ENCODE measurements at places on chromosomes 4 and X. TPM values are rescaled to one million over a fixed set of nuclear protein-coding genes. Genes with fewer than 3 reads are reported as not detected.

Gene CSAG1
- total RNA-seq: not detected

Gene CORIN
- 1.2 TPM for total RNA-seq

Gene ASB5
- total RNA-seq: 619 TPM

Gene PNCK
- 0.19 TPM for total RNA-seq

Gene CCSER1
- not detected for total RNA-seq

Gene SCFD2
- 21.4 TPM for total RNA-seq

Gene RAB39B
- 0.06 TPM for total RNA-seq

Gene FMR1NB
- not detected for total RNA-seq

Gene SPRY1
- total RNA-seq: 13.5 TPM

Gene MAGEA2
- not detected for total RNA-seq

Gene EDA2R
- total RNA-seq: 27.8 TPM

Gene SPANXA1
- not detected for total RNA-seq

Gene POU3F4
- not detected for total RNA-seq

Gene CISD2
- 50.3 TPM for total RNA-seq

Gene ANXA3
- not detected for total RNA-seq

Gene PRDM8
- total RNA-seq: 86.8 TPM

Gene ATOH1
- not detected for total RNA-seq

Gene ANOS1
- not detected for total RNA-seq

Gene GYG2
- 3.1 TPM for total RNA-seq

Gene SRPX
- 182 TPM for total RNA-seq

Gene PPP2R2C
- 1.3 TPM for total RNA-seq

Gene CXCL11
- not detected for total RNA-seq

Gene UBL4A
- total RNA-seq: 48.3 TPM

Gene ARMCX4
- 1.2 TPM for total RNA-seq

Gene SMR3B
- total RNA-seq: not detected

Gene MSL3
- total RNA-seq: 21.9 TPM

Gene SULT1B1
- 0.17 TPM for total RNA-seq

Gene VCX
- total RNA-seq: not detected

Gene DMP1
- not detected for total RNA-seq

Gene CT47B1
- not detected for total RNA-seq

Gene TMPRSS11B
- total RNA-seq: not detected

Gene BLOC1S4
- total RNA-seq: 35.6 TPM

Gene TMEM144
- 7.9 TPM for total RNA-seq

Gene RNF212
- not detected for total RNA-seq

Gene CNGA1
- not detected for total RNA-seq

Gene ADH1B
- total RNA-seq: not detected

Gene ALPK1
- total RNA-seq: 13.5 TPM

Gene TEX11
- not detected for total RNA-seq

Gene SSX3
- not detected for total RNA-seq

Gene ERVMER34-1
- 0.26 TPM for total RNA-seq

Gene SPATA18
- not detected for total RNA-seq

Gene NDST3
- not detected for total RNA-seq

Gene REPS2
- total RNA-seq: 3.7 TPM

Gene PRKG2
- total RNA-seq: 0.06 TPM

Gene SLC10A6
- total RNA-seq: not detected

Gene GPM6B
- total RNA-seq: 4.4 TPM

Gene POU4F2
- not detected for total RNA-seq

Gene LONRF3
- 0.19 TPM for total RNA-seq

Gene ZNF81
- total RNA-seq: 3.6 TPM

Gene KLF8
- total RNA-seq: 2.2 TPM

Gene SLITRK4
- total RNA-seq: 3.0 TPM

Gene MOSPD2
- total RNA-seq: 11.3 TPM

Gene GAGE2A
- total RNA-seq: not detected

Gene MUC7
- total RNA-seq: not detected

Gene ANAPC10
- total RNA-seq: 26.2 TPM

Gene SLC2A9
- total RNA-seq: 0.77 TPM

Gene TCEANC
- 2.0 TPM for total RNA-seq

Gene PASD1
- not detected for total RNA-seq
